Spinal cord (tissue), 10 donors: ENCODE measurements at places on chromosomes 1 and 21.

DNA sequence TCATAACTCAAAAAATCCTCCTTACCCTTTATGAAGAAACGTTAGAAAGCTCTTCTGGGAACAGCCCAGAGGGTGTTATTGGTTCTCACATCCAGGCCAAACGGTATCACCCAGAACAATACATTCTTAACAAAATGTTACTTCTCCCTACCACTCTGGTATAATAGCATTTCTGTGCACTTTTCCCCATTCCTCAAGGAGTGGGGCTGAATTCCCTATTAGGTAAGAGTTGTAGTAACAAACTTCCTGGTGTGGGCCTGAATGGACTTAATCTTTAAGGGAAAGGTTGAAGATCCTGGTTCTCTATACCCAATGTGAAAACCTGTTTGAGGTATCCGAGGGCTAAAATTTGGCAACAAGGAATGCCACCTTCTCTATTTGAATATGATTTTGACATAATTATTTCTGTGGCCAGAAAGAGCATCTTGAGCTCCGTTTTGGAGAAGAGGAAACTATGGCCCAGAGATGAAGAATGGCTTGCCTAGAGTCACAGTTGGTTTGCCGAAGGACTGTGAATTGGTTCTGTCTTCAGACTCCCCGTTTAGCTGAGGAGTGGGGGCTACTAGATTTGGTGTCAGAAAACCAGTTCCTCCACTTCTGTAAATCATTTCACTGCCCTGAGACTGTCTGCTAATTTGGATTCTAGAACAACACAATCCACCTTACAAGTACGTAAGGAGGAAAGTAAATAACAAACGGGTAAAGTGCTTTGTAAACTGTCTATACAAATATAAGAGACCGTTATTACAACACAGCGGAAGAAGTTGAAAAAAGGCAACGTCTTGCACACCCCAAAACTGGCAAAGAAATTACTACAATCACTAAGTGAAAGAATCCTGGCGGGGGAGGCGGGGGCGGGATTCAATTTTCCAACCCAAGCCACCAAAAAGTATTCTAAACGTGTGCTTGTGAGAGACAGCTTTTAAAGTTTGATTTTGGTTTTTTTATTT, 2.3 kb downstream of the ANP32E start:
- DNase-seq: no peak

- DNase-seq: no peak
These were observed 22.6 kb downstream of the ETNK2 start for GRCh38 chr1:204128964-204129896.

DNA sequence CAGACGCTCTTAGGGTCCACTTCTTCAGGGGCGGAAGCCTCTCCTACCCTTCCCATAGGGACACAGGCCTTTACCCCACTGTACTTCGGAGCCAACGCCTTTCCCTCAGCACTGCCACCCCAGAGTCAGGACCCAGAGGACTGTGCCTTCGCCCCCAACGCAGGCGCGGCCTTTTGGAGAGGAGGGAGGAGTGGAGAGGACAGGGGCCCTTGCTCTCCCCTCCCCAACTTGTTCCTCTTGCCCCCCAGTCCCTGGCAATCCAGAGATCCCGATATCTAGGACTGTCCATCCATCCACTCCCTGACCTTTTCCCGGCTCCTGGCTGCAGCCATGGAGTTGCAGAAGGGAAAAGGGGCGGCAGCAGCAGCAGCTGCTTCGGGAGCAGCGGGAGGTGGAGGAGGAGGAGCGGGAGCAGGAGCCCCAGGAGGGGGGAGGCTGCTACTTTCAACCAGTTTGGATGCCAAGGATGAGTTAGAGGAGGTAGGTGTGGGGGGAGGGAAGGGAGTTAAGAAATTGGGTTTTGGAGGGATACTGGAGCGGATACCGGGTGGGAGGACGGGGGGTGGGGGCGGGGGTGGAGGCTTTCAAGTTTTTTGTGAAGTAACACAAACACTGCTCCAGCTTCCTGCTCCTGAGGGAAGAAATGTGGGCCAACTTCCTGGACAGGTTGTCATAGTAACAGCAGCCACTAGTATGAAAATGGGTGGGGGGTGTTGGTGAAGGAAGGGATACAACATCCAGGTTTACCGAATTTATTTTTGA, 636 bp downstream of the INTS3 start:
- peak; percentile 62 for DNase-seq

GRCh38 chr1:15911927-15912326, 64.0 kb downstream of the ZBTB17 start:
- DNase-seq: no peak

DNA sequence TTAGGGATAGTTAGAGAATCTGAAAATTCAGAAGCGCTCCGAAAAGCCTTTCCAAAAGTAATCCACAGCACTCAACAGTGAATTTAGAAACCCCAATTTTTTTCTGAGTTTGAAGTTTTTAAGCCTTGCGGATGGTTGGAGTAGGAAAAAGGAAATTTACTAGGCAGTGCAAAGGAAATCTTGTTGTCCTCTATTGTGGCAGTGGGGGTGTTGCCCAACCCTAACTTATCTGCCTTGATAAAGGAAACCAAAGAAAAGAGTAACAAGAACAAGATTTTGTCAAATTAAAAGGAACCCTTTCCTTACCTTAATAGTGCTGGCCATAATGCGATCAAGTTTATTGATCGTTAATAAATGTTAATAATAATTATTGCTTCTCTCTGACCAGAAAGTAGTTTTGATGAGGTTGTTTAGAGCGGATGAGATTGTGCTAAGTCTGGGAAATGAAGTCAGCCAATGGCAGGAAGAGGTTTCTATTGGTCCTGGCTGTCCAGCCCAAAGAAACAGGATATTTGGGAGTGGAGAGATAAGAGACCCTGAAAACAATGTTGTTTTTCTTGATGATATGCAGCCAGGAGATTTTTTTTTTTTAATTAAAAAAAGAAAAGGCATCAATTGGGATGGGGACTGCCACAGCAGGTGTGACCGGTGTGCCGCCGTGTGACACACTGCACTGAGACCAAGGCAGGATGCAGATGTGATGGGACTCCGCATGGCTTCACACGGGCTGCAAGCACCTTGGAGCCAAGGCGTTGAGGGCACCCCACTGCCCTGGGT, at the start of gene ERG:
ERG (minus strand) TSS at position 421 of the 777 bp plus-strand sequence; CDS start at position 324, 97 bp downstream.
- no peak for DNase-seq

GRCh38 chr1:7432102-7432899, 338.8 kb upstream of the VAMP3 start:
- DNase-seq: no peak

GRCh38 chr1:115717541-115717940, 51.0 kb downstream of the CASQ2 start:
- DNase-seq: peak; percentile 27

DNA sequence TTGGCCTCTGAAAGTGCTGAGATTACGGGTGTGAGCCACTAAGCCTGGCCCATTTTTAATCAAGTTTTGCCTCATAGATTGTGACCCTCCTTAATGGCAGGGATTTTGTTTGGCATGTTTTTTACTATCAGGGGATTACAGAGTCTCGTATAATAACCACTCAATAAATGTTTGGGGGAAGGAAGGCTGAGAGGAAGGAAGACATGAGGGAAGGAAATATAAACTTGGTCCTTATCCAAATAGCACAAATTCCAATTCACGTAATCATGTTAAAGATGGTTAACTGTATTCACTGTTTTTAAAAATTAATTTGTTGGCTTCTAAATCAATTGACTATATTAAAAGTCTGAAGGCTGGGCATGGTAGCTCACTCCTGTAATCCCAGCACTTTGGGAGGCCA, 30.9 kb upstream of the SERTAD4 start:
- no peak for DNase-seq
